ENCODE measurements at places on chromosomes 1 and 21.
A peak's percentile ranks its signal among the peaks of the same experiment; 100 is the strongest.

- DNase-seq = peak; percentile 58
These were observed 1.2 kb downstream of the PTPN14 start for GRCh38 chr1:214550013-214550856.

DNA sequence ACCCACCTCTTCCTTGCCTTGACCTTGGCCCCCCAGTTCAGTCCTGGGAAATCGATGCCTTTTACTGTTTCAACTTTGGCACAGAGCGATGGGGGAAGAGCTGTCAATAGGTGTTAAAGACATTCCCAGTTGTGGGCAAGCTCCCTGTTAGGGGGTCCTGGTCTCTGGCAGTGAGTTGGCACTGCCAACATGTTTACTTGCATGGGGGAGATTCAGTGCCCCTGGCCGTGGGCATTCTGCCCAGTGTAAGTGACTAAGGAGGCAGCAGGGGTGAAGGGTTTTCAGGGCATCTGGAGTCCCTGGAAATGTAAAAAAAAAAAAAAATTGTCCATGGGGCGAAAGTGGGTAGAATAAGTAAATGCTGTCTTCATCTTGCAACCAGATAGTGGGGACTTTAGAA is 407.0 kb downstream of the PTPRU start:
- DNase-seq = no peak

DNA sequence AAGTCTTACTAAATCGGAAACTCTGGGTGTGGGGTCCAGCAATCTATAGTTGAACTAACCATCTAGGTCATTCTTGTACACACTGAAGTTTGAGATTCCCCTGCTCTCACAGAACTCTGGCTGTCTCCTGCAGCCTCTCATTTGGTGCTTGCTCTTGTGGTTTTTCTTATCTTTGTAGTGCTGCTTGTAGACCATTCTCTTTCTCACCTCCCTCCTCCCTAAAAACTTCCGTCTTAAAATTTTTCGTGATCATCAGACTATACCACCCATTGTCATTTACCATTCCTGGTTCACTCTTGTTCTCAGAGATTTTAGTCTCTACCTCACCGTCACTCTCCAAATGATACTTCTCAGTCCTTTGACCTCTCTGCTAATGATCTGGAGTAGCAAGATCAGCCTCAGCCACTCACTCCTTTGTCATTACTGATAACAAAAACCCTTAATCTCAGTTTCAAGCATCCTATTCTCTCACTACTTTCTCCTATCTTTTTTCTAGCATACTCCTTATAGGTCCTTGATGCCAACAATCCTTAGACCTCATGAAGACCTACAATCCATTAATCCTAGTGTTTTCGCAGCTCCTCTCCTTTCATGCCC is 13.0 kb upstream of the EPHX4 start:
- DNase-seq = no peak

- DNase-seq = no peak
These were observed 338.1 kb downstream of the TGFB2 start for GRCh38 chr1:218683242-218683641.

DNA sequence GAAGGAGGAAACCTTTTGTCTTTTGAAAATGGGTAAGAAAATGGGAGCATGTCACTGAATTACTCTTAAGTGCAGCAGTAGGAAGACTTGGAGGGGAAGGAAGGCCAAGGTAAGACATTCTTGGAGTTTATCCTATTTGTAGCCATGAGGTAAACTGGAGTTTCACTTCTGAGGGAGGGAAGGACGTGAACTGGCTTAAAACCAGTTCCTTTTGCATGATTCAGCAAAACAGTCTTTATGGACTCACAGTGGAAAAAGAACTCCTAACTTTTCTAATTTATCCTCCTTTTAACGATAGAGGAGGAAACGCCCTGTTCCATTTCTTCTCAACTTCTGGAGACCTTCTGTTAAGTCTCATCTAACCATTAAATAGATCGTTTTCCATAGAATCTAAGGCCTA is 2.5 kb downstream of the PRDX6 start:
- peak; percentile 3 for DNase-seq

DNA sequence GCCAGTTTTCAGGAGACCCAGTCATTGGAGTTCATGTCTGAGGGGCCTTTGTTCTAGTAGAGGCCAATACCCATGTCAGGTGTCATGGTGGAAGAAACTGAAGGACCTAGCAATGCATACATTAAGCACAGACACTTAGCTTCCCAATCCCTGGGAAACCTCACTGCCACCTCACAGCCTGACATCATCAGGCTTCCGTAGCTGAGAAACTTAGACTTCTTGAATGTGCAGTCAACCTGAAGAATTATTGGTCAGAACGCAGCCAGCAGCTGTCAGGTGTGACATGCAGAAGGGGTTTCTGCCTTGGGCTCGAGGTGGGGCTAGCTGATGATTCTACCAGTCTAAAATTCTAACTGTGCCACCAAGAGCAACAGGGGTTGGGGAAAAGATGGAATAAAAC is 1.9 kb upstream of the ITPKB start:
- no peak for DNase-seq

DNA sequence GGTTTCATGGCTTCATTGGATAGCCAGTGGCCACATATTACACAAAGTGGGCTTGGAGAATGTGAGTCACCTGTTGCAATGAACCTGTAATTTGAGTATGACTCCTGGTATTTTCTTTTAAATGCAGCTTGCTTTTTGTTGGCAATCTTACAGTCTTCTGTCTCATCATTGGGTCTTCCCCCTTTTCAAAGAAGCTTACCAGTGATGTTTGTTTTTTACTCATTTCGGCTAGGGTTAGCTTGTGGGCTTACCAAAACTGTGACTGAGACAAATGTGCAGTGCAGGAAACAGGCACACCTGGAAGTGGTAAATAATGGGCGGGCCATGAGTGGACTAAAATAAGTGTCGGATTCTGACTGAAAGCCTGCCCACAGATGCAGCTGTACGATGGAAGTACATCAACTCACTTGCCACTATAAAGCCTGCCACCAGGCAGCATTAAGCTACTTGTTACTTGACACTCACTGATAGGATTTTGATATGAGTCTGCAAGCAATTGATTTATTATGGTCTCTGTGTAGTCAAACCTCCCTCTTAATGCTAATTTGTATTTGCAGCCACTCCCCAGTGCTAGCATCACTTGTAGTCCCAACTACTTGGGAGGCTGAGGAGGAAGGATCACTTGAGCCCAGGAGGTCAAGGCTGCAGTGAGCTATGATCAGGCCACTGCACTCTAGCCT is 4.2 kb downstream of the HHAT start:
- no peak for DNase-seq

DNA sequence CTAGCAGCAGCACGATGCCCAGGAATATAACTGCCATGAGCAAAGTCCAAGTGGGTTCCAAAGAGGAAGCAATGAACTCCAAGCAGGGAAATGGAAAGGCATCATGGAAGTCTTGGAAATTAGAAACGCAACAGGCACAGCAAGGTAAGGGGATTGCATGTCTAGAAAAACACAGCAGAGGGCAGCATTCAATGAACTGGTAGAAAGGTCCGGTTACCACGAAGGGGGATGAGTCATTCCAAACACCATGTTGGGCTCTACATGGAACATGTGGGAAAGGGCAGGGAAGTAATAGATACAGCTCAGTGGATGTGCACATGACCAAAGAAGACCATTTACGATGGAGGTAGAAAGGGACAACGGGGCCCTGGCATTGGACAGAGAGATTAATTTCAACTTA is 36.4 kb downstream of the RXRG start:
- DNase-seq = peak; percentile 59

DNA sequence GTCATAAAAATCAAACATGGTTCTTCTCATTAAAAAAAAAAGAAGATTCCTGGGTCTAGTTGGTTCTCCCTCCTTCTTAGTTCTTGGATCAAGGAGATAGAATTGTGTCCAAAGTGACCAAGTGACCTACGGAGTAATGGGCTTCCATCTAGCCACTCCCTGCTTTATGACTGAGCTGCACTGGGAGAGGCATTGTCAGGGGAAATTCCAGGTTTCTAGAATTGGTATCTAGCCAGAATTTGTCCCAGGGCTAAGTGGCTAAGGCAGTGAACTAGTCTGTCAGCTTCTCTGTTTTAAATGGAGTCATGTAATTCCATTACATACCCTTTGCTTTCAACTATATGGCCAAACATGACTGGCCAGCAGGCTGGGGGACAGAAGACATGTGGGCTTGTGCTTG is 40.1 kb upstream of the ERG start:
- DNase-seq = peak; percentile 16

DNA sequence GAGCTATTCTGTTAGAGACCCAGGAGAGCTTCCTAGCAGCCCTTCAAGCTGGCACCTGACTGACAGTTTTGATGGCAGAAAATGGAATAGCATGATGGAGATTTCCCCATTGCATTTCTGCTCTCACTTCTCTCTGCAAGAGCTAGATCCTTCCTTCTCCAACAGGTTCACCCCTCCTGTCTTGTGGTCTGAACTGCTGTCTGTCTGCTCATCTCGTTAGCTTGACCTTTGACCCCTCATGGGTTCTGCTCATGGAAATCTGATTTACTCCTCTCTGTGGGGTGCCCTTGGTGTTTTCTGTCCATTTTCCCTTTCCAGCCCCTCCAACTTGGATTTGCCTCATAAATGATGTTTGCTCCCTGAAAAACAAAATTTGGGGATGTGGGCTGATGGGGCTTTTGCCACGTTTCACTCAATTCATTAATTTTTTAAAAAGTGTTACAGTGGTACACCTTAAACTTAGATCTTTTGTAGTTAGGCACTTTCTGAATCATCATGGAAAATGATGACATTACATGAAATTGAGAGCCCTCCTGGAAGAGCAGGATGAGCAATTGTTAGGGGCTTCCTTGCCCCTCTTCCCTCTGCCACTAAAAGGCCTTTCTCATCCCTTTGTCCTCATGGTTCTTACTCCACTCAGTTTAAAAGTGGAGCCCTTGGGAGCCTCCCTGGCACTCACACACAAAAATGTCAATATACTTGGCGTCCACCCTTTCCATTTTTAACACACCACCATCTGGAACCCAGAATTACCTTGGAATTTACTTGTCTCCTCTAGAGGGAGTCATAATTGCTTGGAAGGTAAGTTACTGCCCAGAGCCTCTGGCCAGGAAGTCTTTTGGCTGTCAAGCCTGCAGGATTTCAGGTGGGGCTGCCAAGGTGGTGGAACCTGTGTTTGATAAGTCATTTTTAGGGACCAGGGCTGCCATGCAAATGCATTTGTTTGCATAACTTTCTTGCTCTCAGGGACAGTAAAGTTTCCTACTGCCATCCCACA is 31.9 kb upstream of the IL19 start:
- peak; percentile 38 for DNase-seq

DNA sequence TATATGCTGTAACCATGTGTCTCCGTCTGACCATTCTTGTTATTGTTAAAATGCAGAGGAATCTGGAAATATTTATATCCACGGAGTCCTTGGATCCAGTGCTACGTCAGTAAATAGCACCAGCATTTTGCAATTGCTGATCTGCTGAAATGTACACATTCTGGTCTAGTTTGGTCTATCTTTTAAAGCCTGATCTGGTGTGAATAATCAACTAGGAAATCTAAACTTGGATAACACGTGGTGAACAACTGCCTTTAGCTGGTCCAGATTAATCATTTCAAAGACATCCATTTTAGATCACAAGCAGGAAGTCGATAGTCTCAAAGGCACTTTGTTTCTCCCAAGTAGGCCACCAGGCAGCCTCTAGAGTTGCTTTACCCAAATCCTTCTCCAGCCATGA is 32.6 kb downstream of the PDPN start:
- peak; percentile 5 for DNase-seq

GRCh38 chr1:22281521-22282363 is 138.8 kb upstream of the WNT4 start:
- no peak for DNase-seq

DNA sequence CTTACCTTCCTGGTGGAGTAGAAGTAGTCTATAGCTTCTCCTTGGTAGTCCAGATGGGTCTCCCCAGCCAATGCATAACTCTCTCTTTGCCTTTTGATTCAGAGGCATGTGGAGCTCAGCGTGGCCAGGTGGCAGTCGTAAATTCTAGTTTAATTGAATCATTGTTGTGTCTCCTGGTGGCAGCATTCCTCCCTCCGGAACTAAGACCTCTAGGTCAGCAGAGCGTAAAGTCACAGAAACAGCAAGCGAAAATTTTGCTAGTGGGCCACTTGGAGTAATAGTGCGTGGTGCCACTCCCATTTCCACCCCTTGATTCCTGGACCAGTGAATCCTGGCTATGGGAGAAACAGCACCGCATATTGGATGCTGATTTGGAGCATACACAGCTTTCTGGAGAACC is 3.9 kb upstream of the TMPRSS2 start:
- DNase-seq = no peak

GRCh38 chr1:148373192-148373925 is 109.7 kb downstream of the PPIAL4G start:
- DNase-seq = no peak

GRCh38 chr1:53265581-53265980 is 27.3 kb upstream of the MAGOH start:
- no peak for DNase-seq

GRCh38 chr1:39165049-39165448 is 39.4 kb upstream of the MACF1 start:
- peak; percentile 56 for DNase-seq

DNA sequence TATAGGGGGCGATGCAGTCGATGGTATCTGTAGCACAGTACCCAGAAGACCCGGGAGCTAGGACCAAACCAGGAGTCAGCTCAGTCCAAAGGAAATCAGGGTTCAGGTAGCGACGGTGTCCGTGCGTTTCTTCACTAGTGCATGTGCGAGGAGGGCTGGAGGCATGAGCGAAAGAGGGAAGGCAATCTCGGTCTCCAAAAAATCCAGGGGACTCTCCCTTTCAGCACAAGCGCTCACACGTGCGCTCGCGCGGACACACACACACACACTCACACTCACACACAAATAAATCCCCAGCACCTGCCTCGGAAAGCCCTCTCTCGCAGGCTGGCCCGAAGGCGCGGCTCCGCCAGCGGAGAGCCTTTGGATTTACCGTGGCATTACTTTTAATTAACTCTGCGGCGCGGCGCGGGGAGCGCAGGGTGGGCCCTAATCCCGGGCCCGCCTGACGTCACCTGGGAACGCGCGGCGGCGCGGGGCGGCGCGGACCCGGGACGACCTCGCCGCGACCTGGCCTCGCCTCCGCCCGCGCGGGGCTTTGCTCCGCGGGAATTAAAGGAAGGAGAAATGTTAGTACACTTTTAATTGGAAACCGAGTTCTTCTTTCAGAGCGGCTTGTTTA is 121.2 kb downstream of the LMX1A start:
- DNase-seq = no peak

- DNase-seq = no peak
These were observed 8.1 kb upstream of the LRRC71 start for GRCh38 chr1:156912310-156912709.

GRCh38 chr1:44664730-44665370 is 9.4 kb downstream of the TMEM53 start:
- DNase-seq = no peak

DNA sequence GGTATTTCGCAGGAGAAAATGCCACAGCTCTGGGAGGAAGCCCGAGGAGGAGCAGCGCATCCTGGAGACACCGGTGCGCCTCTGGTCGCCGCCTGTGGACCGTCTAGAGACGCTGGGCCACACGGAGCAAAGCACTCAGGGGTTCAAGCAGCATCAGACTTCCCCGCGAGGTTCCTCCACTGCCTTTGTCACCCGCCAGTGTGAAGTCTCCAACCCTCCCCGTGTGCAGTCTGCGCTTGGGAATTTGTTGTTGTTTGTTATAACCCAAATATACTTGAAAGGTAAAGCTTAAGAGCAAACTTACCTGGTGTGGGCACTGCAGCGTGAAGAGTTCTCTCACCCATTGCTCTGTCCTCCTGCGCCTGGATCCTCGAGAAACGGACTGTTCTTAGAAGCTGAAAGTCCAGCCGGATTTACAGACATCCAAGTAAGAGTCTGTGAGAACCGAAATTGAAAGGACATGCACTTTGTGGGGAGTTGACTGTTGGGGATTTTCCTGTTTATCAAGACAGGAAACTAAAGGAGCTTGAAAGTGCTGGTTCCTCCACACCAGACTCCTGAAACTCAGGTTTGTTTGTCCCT is at the start of gene GBP4:
TSS of gene GBP4 (minus strand) at position 452 of the 582 bp plus-strand sequence. CDS start at position 344, 108 bp downstream.
- peak; percentile 5 for DNase-seq
